MG63 (cell line): ENCODE measurements at places on chromosomes 1 and 21. TPM values are rescaled to one million over a fixed set of nuclear protein-coding genes. Genes with fewer than 3 reads are reported as not detected.

GRCh38 chr1:170471398-170472053 lies 60.4 kb upstream of the GORAB start:
- no peak for DNase-seq

The OR10Z1 gene
- not detected in 2 replicates for total RNA-seq

The FNDC10 gene
- 4.0 and 8.7 TPM in 2 replicates for total RNA-seq

DNA sequence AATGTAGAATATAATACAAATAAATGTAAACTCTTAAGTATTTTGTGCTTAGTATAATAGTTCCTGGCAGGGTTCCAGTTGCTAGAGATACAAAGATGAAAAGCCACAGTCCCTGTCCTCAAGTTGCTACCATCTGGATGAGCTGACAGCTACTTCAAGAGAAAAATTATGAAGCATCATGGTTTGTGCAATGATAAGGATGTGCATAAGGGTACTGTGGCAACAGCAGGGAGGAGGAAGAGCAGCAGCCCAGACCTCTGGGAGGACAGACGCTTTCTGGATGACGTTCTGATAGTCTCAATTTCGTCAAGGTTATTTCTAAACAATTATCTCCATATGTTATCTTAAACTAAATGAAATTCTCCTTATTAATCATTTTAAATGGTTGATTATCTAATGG lies 198.9 kb downstream of the NTNG1 start:
- no peak for DNase-seq

- no peak for DNase-seq
Observed at GRCh38 chr1:187691439-187691838, 862.7 kb downstream of the PLA2G4A start.

DNA sequence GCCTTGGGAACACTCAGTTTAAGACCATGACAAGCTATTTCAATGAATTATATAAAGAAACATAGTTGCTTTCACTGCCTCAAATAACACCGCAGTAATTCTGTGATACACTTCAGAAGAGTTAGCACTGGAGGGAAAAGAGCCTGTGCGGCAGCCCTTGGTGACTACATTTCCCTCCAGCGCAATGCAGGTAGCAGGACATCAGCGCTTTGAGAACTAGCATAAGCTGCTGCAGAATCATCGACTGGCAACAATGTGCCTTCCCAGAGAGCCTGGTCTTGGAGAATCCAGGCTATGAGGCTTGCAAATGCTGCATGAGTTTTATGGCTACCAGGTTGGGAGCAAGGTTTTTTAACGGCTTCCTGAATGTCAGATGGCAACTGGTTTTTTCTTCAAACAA lies 7.5 kb downstream of the NRIP1 start:
- DNase-seq: no peak

The RHBDL2 gene
- total RNA-seq: 0.59 TPM in 1 of 2 replicates, not detected in the other

GRCh38 chr1:85321237-85321964 lies 45.0 kb upstream of the BCL10 start:
- no peak for DNase-seq

The CFHR1 gene
- total RNA-seq: not detected in 2 replicates

DNA sequence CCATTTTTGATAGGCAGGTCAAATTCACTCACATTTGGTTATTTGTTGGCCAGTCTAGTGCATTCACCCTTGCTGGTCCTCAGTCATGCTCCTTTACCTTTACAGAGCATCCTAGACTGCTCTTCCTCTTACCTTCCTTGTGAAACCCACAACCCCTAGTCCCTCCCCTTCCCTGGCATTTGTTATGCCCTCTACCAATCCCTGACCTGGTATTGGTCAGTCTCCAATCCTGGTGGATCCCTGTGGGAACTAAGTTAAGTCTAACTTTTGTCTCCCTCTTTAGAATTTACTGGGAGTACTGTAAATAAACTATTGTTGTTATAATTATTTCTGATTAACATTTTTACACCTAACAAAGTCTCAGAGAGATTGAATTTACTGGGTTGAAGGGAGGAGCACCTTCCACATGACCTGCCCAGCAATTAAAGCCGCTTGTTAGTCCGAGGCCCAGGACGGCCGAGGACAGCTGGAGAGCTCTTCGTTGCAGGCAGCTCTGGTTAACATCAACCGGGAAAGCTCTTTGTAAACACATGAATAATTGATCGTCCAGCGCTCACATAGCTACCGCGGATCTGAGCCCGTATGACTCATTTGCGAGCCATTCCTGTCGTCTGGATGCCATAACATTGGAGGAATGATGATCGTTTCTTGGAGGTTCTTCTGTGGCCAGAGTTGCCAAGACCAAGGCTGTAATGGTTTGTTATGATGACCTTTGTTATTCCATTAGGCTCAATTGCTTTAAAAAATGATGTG lies 31.9 kb downstream of the MTARC1 start:
- peak; percentile 96 for DNase-seq

GRCh38 chr1:4657960-4658541 lies 3.6 kb downstream of the AJAP1 start:
- DNase-seq: no peak

GRCh38 chr1:42983693-42984092 lies 25.0 kb upstream of the SLC2A1 start:
- DNase-seq: no peak

The SUCO gene
- total RNA-seq: 2.1 and 2.9 TPM in 2 replicates

The TSPAN1 gene
- total RNA-seq: not detected in 2 replicates

DNA sequence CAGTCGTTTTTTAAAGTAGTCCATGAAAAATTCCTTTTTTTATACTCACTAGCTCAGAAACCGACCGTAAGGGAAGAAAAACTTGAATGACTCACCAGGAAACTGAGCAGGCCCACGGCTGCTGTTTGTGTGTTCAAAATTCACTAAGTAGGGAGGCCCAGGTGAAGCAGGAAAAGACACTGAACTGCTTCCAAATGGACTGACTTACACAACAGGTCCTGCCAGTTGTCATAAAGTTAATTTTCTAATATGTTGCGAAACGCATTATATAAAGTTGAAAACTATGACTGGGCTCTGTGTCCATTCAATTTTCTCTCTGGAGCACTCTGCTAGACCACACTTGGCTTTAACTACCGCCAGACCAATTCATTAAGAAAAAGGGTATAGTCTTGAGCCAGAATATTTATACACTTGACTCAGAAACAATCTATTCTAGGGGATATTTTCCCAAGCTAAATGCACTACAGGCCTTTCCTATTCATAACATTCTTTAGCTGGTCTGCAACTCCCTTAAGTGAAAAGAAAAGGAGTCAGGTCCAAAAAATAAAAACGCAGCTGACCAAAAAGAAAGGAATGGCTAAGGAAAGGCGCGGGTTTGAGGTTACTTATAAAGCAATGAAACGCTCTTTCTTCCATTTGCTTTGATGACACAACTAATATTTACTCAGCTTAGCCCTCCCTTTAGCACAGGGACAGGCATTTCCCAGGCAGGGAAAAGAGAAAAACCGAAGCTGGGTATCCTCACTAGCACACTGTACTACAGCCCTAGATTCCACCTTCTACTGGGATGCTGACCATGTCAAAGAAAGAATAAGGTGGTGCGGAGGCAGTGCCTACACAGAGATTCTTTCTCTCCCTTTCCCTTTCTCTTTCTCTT lies 306.3 kb upstream of the ESRRG start:
- DNase-seq: peak; percentile 80

The DNM3 gene
- total RNA-seq: 0.10 TPM in 1 of 2 replicates, not detected in the other

The MCM3AP gene
- 76.0 and 108 TPM in 2 replicates for total RNA-seq
